Esophagus squamous epithelium (tissue), 5 donors: ENCODE measurements at places on chromosomes 6 and 20.

GRCh38 chr20:7703551-7703961 is 236.7 kb downstream of the HAO1 start:
- DNase-seq = no peak

- DNase-seq = no peak
These were observed 148.9 kb downstream of the KHDC1L start for GRCh38 chr6:73076211-73076954.

- DNase-seq = no peak
These were observed 1.7 kb downstream of the ZUP1 start for GRCh38 chr6:116666869-116667268.

- no peak for DNase-seq
These were observed 81.0 kb upstream of the SNX9 start for GRCh38 chr6:157741948-157742556.

- no peak for DNase-seq
These were observed 281.7 kb upstream of the TAB2 start for GRCh38 chr6:149035766-149036165.

GRCh38 chr6:97198046-97198565 is 84.9 kb downstream of the MMS22L start:
- no peak for DNase-seq

GRCh38 chr6:34867484-34867883 is 20.4 kb downstream of the TAF11 start:
- no peak for DNase-seq

GRCh38 chr20:51139891-51140290 is 117.0 kb upstream of the KCNG1 start:
- DNase-seq = no peak

DNA sequence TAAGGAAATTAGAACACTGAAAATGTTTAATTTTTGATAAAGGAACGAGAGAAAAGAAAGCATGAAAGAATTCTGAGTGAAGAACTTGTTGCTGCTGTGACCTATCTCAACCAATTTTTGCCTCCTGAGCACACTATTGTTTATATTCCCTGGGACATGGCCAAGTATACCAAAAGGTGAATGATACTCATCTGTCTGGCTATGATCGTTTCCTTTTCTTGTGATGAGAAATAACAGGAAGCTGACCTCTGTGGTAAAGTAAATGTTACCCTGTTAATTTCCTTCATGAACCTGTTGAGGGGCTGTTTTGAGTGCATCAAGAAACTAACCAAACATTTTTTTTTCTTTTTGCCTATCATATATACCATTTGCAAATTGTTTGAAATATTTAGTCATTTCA is 69.1 kb downstream of the FIG4 start:
- no peak for DNase-seq

- no peak for DNase-seq
These were observed 6.1 kb upstream of the C6orf58 start for GRCh38 chr6:127570739-127571389.

DNA sequence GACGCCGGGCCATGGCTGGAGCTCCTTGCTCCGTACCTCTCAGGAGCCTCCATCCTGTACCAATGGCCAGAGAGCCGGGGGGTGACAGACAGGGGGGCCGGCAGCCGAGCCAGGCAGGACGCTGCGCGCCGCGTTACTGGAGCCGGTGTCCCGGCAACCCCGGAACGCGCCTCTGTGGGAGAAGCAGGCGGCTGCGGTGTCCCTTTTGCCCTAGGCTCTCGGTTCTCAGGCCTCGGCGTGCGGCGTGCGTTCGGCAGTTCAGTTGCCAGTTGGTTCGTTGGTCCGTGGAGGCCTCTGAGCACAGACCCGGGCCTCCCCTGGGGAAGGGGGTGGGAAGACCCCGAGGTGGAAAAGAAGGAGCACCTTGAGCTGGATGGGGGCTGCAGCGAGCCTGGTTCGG is at the start of gene SPATS1:
Gene SPATS1 (plus strand): TSS at position 162 of the 400 bp plus-strand sequence. CDS start 446 bp downstream, outside the sequence.
- no peak for DNase-seq

- no peak for DNase-seq
These were observed 16.0 kb downstream of the DYNLT1 start for GRCh38 chr6:158628542-158628941.

DNA sequence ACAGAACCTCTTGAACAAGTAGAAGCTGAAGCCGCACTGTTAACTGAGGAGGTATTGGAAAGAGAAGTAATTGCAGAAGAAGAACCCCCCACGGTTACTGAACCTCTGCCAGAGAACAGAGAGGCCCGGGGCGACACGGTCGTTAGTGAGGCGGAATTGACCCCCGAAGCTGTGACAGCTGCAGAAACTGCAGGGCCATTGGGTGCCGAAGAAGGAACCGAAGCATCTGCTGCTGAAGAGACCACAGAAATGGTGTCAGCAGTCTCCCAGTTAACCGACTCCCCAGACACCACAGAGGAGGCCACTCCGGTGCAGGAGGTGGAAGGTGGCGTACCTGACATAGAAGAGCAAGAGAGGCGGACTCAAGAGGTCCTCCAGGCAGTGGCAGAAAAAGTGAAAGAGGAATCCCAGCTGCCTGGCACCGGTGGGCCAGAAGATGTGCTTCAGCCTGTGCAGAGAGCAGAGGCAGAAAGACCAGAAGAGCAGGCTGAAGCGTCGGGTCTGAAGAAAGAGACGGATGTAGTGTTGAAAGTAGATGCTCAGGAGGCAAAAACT is 40.1 kb downstream of the ZBTB2 start:
- no peak for DNase-seq

- no peak for DNase-seq
These were observed 10.6 kb downstream of the PCIF1 start for GRCh38 chr20:45944965-45945677.

- no peak for DNase-seq
These were observed 17.4 kb downstream of the BMP7 start for GRCh38 chr20:57249073-57249472.

DNA sequence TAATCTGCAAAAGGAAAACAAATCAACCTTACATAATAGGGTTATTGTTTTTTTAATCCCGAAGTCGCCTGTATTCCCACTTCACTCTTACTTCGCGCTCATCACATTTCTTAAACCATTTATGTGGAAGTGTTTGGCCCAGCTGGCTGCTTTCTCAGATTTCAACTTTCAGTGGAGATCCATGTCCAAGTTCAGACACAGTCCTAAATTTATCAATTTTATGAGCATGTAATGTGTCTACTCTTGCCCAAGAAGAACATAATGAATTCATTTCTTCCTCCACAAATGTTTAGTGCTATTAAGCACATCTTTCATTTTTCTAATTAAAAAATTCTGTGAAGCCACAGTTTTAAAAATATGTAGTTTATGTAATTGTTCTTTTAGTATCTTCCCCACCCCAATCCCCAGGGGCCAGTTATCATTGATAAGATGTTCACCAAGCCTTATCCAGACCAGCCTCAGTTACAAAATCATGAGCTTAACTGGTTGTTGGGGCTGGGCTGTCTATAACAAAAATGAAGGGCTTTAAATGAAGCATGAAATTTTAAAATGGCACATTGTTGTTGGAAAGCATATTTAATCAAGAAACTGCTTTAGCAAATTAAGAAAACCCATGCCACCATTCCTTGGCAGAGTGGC is 151.7 kb downstream of the UST start:
- no peak for DNase-seq
